ENCODE measurements at places on chromosomes 2 and 18. TPM values are rescaled to one million over a fixed set of nuclear protein-coding genes. Genes with fewer than 3 reads are reported as not detected.
A peak's percentile ranks its signal among the peaks of the same experiment; 100 is the strongest.

DYNAP gene
- total RNA-seq: not detected

DNA sequence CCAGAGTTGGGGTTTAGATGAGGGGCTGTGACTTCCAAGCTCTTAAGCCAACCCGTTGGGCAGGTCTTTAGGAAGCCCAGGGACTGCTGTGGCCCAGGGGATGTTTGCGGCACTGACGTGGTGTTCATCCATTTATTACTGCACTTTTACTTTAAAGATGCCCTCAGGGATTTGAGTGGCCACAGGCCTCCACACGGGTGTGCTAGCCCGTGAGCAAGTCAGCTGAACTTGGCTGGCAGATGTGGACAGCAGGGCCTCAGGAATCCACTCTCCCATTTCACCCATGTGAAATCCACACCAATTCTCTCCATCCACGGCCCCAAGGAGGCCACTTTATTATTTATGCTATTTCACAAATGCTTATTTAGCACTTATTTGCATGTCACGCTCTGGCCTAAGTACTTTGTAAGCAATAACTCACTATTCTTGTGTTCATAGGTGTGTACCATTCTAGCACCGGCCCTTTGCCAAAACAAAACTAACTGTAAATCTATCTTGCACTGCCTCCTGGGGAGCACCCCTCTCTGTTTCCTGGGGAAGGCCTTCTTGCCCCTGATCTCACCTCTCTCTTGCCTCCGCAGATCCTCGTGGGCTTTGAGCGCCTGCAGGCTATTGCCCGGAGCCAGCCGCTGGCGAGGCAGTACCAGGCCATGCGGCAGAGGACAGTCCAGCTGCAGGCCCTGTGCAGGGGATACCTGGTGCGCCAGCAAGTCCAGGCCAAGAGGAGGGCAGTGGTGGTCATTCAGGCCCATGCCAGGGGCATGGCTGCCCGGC, 39.1 kb upstream of the GPR17 start:
- no peak overlapping the region for H3K27ac ChIP-seq
- no peaks in the 10 kb centered on the region for H3K4me1 ChIP-seq
- H3K36me3 ChIP-seq: no peaks in the 10 kb centered on the region
- no peaks in the 10 kb centered on the region for H3K27me3 ChIP-seq

SIX3 gene
- total RNA-seq: not detected

MGAT4A gene
- total RNA-seq: 66.8 TPM

KIF5C gene
- total RNA-seq: 18.2 TPM

CNDP2 gene
- 213 TPM for total RNA-seq

- H3K4me3 ChIP-seq: no peak overlapping the region
- H3K4me1 ChIP-seq: no peaks in the 10 kb centered on the region
- H3K36me3 ChIP-seq: no peaks in the 10 kb centered on the region
- no peaks in the 10 kb centered on the region for H3K27me3 ChIP-seq
- H3K27ac ChIP-seq: no peak overlapping the region
- DNase-seq: no peak
Measured at GRCh38 chr2:124281541-124281940, 256.5 kb downstream of the CNTNAP5 start.

SNORC gene
- 2.5 TPM for total RNA-seq

BCL11A gene
- total RNA-seq: 0.07 TPM

- no peak overlapping the region for H3K4me3 ChIP-seq
- no peak overlapping the region for H3K27ac ChIP-seq
- DNase-seq: no peak
- H3K27me3 ChIP-seq: no peaks in the 10 kb centered on the region
- H3K36me3 ChIP-seq: no peaks in the 10 kb centered on the region
- H3K4me1 ChIP-seq: peaks cover 60% of the 10 kb centered on the region
Measured at GRCh38 chr2:234395891-234396420, 100.9 kb downstream of the ARL4C start.

DNA sequence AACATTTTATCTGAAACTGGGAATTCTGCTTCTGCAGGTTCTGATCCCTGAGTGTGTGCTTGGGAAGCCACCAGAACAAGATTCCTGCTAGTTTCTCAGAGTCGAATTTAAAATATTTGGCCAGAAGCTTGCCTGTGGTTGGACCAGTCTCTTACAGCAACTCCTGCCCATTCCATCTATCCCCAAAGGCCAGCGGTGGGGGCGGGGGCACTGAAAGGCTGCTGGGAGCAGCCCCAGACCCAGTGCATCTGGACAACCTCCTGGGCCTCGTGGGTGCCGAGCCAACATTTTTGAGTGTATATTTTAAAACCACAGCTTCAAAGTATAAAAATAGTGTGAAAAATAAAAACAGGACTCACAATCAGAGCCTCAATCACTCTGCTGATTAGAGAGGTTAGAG, 38.6 kb upstream of the ZFP36L2 start:
- no peaks in the 10 kb centered on the region for H3K36me3 ChIP-seq
- H3K4me3 ChIP-seq: no peak overlapping the region
- H3K27me3 ChIP-seq: no peaks in the 10 kb centered on the region
- DNase-seq: no peak

DNA sequence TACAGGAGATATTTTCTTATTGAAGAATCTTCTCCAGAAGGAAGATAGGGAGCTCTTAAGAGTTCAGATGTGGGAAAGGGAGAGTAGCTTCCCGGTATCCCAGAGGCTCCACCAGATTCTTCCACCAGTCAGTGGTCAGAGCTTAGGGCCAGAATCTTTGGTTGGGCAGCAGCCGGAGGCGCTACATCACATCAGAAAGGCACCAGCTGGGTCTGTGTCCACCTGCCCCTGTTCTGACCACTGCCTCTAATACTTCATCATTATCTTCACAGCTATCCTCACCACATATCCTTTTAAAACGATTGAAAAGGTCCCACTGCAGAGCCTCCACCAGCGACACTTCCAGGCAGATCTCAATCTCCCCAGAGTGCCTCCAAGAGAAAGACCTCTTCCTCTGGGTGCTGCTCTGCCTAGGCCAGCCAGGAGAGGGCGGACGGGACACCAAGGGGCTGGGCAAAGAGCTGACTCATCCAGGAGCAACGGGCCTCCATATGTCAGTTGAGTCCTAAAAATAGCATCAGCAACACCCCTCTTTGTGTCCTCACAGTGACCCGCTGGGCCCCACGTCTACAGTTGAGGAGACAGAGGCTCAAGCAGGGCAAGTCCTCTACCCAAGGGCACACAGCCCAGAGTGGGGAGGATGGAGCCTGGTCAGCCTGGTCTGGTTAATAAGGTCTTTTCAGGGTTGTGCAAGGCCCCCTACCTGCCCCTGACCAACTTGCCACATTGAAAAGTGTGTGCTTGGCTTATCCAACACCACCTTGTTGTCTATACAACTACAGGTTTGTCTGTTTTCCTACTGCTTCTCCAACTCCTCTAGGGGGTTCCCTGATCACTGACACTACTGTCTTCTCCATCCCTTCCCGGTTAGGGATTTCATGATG, 81.2 kb downstream of the ADD2 start:
- no peak for DNase-seq
- peak overlapping the region; percentile 1 for H3K27ac ChIP-seq
- no peaks in the 10 kb centered on the region for H3K4me1 ChIP-seq
- H3K27me3 ChIP-seq: no peaks in the 10 kb centered on the region
- H3K36me3 ChIP-seq: no peaks in the 10 kb centered on the region
- H3K4me3 ChIP-seq: no peak overlapping the region

DNA sequence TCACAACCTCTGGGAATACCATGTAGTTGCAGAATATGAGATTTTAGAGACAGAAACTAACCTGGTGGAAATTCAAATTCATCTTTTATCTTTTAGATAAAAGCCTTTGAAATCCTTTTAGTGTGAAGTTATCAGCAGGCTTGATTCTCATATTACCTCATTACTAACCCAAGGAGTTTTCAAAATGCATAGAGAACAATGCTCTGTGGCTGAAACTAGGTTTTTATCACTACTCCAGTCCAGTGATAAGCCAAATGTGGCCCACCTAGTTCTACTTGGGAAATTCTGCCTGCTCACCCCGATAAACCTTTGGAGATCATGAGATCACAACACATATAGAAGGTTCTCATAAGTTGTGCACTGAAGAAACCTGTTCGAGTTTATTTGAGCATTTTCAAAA, 121.7 kb downstream of the MMADHC start:
- no peak for DNase-seq
- no peaks in the 10 kb centered on the region for H3K4me1 ChIP-seq
- H3K4me3 ChIP-seq: no peak overlapping the region
- no peaks in the 10 kb centered on the region for H3K36me3 ChIP-seq
- H3K27me3 ChIP-seq: no peaks in the 10 kb centered on the region
- no peak overlapping the region for H3K27ac ChIP-seq

GRCh38 chr2:110948027-110948674, 172.6 kb upstream of the BCL2L11 start:
- no peak overlapping the region for H3K4me3 ChIP-seq
- H3K27ac ChIP-seq: no peak overlapping the region
- DNase-seq: no peak
- H3K4me1 ChIP-seq: no peaks in the 10 kb centered on the region

DNA sequence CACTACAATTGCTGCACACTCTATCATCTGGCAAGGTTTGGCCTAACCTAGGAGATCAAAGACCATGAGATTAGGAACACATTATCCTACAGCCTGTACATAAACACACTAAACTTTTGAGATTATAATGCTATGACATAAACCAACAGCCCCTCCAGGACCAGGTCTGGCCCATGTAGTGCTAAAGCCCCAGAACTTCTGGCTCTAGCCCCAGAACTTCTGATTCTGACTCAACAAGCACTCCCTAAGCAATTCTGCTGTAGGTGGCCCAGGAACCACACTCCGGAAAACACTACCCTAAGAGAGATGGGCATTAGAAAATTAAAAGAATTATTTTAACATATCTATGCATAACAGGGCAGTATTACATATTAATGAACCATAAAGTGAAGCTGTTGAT, 369.5 kb upstream of the LYPD1 start:
- H3K4me3 ChIP-seq: no peak overlapping the region
- H3K36me3 ChIP-seq: no peaks in the 10 kb centered on the region
- no peak overlapping the region for H3K27ac ChIP-seq
- no peaks in the 10 kb centered on the region for H3K27me3 ChIP-seq

GRCh38 chr2:47490406-47490805, 87.5 kb downstream of the MSH2 start:
- DNase-seq: no peak
- H3K4me1 ChIP-seq: peaks cover 4% of the 10 kb centered on the region
- no peak overlapping the region for H3K4me3 ChIP-seq
- no peaks in the 10 kb centered on the region for H3K27me3 ChIP-seq
- no peaks in the 10 kb centered on the region for H3K36me3 ChIP-seq

- no peaks in the 10 kb centered on the region for H3K4me1 ChIP-seq
- H3K36me3 ChIP-seq: no peaks in the 10 kb centered on the region
- DNase-seq: no peak
- no peak overlapping the region for H3K27ac ChIP-seq
Measured at GRCh38 chr2:67318031-67318430, 79.1 kb upstream of the ETAA1 start.

CHN1 gene
- 18.4 TPM for total RNA-seq

- H3K4me1 ChIP-seq: no peaks in the 10 kb centered on the region
- DNase-seq: no peak
- H3K27ac ChIP-seq: no peak overlapping the region
- no peak overlapping the region for H3K4me3 ChIP-seq
- H3K27me3 ChIP-seq: no peaks in the 10 kb centered on the region
Measured at GRCh38 chr2:126368758-126369157, 287.2 kb upstream of the GYPC start.

DNA sequence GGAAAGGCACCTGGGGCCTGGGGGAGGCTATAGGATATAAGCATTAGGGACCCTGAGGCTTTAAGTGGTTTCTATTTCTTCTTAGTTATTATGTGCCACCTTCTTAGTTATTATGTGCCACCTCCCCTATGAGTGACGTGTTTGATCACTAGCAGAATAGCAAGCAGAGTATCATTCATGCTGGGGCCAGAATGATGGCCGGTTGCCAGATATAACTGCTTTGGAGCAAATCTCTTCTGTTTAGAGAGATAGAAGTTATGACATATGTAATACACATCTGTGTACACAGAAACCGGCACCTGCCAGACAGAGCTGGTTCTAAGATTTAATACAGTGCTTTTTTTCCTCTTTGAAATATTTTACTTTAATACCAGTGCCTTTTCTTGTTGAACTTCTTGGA, 29.4 kb downstream of the LIPG start:
- no peak overlapping the region for H3K4me3 ChIP-seq
- no peaks in the 10 kb centered on the region for H3K4me1 ChIP-seq
- DNase-seq: no peak
- H3K36me3 ChIP-seq: no peaks in the 10 kb centered on the region
- H3K27ac ChIP-seq: no peak overlapping the region

DNA sequence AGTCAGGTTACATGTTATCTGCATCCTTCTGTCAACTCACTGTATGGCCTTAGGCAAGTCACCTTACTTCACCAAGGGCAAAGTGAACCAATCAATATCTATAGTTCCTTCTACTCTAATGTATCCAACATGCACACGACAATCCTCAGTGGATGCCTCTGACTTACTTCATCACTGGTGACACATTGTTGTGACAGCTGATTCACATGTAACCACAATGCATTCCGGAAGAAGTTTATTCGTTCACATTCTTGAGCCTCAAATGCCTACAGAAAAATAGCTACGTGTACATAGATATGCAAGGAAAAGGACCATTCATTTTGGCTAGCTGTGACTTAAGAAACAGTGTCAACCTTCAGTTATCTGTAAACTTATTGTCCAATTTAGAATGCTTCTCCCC, 26.3 kb upstream of the EPG5 start:
- no peaks in the 10 kb centered on the region for H3K36me3 ChIP-seq
- peaks cover 15% of the 10 kb centered on the region for H3K4me1 ChIP-seq
- DNase-seq: no peak

GREB1L gene
- not detected for total RNA-seq

DNA sequence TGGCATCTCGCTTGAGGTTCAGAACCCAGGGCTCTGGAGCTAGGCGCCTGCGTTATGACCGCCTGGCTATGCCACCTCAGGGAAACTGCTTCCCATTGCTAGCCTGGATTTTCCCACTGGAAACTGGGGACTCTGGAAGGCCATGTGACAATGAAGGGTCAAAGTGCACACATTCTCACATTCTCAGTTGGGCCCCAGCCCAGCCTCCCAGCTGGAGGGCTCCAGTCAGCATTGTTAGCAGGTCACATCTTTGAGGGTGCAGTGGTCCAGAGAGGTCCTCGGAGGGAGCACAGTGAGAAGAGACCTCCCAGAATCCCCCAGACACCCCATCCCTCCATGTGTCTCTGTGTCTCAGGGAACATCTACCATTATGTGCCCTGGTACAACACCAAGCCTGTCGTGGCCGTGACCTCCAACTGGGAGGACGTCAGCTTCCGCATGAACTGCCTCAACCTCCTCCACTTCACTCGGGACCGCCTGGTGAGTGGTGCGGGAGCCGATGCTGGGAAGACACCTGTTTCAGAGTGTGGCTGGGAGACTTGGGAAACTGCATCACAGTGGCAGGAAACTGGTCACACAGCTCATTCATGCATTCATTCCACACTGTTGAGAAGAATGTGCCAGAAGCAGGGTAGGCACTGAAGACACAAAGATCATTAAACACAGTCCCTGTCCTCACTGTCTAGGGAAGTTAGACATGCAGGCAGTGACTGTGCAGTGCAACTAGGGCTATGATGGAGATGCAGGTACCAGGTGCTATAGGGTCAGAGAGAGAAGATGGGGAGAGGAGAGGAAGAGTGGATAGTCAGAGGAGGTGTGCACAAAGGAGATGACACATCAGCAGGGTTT, 41.6 kb downstream of the FER1L5 start:
- H3K4me3 ChIP-seq: no peak overlapping the region
- H3K4me1 ChIP-seq: no peaks in the 10 kb centered on the region
- no peak overlapping the region for H3K27ac ChIP-seq
- no peaks in the 10 kb centered on the region for H3K27me3 ChIP-seq

- peak; percentile 38 for DNase-seq
- peaks cover 76% of the 10 kb centered on the region for H3K4me1 ChIP-seq
- peak overlapping the region; percentile 9 for H3K4me3 ChIP-seq
- H3K36me3 ChIP-seq: no peaks in the 10 kb centered on the region
Measured at GRCh38 chr2:62304429-62305417, 108.8 kb downstream of the B3GNT2 start.

All from CD8-positive, alpha-beta memory T cell (primary cell).